Endodermal cell (in vitro differentiated cells): ENCODE measurements at places on chromosomes 11 and 22.

- H3K27me3 ChIP-seq, result no peaks in the 10 kb centered on the region
- H3K36me3 ChIP-seq, result no peaks in the 10 kb centered on the region
- H3K4me3 ChIP-seq, result no peak overlapping the region
- no peak overlapping the region for H3K27ac ChIP-seq
- no peaks in the 10 kb centered on the region for H3K4me1 ChIP-seq
Observed at GRCh38 chr22:41398921-41399320, 17.2 kb downstream of the TEF start.

DNA sequence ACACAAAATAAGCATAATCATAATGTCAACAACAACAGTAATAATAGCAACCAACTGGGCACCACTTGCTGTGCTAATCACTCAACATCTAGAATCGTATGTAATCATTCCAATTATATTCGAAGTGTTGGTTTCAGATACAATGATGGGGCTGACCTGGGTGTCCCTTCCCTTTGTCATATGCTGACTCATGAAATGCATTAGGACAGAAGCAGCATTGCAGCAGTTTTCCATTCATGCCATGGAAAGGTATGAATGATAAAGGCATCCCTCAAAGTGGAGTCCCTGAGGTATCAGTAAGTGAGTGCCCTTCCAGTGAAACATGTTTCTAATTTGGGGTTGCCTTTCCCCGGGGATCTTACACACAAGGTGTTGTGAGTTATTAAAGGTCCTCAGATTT lies 46.3 kb upstream of the ANO3 start:
- H3K27ac ChIP-seq, result no peak overlapping the region
- no peaks in the 10 kb centered on the region for H3K36me3 ChIP-seq
- no peak overlapping the region for H3K4me3 ChIP-seq
- no peak for DNase-seq
- H3K27me3 ChIP-seq, result no peaks in the 10 kb centered on the region

- no peak overlapping the region for H3K27ac ChIP-seq
- no peaks in the 10 kb centered on the region for H3K36me3 ChIP-seq
- no peaks in the 10 kb centered on the region for H3K27me3 ChIP-seq
- no peaks in the 10 kb centered on the region for H3K4me1 ChIP-seq
Observed at GRCh38 chr22:45460288-45461109, 42.2 kb upstream of the FBLN1 start.

DNA sequence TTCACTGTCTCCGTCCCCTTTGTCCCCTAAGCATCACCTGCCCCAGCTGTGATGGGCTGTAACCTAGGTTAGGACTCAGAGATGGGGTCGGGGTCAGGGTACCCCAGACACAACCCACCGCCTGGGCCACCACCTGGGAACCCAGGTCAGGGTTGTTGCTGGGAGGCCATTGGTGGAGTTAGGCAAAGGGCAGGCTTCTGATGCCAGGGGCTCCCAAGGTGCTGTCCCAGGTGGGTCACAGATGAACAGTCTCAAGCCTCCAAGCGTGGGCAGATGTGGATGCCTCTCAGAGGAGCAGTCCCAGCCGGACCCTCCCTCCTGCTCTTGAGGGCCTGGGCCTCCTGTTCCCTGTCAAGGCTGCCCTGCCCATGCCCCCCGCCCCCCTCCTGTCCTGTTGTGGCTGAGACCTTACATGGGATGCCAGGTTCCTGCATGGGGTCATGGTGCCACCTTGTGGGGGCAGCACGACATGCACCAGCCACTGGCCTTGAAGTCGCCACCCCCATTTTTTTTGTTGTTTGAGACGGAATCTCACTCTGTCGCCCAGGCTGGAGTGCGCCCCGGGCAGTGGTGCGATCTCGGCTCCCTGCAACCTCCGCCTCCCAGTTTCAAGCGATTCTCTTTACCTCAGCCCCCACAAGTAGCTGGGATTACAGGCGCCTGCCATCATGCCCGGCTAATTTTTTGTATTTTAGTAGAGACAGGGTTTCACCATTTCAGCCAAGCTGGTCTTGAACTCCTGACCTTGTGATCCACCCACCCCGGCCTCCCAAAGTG lies 12.1 kb downstream of the GATD1 start:
- H3K4me1 ChIP-seq, result no peaks in the 10 kb centered on the region
- H3K36me3 ChIP-seq, result peaks cover 55% of the 10 kb centered on the region
- peak; percentile 92 for DNase-seq
- H3K27me3 ChIP-seq, result no peaks in the 10 kb centered on the region
- H3K4me3 ChIP-seq, result no peak overlapping the region
- no peak overlapping the region for H3K27ac ChIP-seq

DNA sequence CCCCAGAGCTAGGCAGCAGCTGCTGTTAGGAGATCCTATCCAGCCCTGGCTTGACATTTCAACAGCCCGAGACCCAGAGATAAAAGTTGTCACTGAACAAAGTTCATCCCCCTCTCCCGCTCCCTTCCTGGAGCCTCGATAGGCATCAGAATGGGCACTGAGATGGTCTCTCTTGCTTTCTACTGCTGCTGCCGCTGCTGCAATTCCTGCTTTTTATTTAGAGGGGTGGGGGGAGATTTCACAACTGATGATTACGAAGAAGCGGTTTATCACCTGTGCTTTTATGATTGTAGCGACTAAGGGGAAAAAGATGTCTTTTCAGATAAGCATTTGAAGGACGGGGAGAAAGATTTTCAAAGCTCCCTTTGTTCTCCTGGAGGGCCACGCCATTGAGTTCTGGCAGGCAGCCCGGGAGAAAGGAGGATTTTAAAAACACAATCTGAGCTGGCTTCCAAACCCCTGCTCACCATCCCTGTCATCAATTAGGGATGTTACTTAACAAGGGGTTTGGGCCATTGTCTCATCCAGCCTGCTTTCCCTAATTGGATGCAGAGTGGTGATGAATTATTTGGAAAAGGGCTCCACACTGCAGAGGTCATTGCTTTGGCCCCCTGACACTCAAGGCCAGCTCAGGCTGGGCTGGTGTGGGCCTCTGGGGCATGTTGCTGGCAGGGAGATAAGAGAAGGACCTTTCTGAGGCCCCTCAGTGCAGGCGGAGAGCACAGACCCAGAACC lies 344.7 kb downstream of the BUD13 start:
- H3K4me1 ChIP-seq, result peaks cover 4% of the 10 kb centered on the region
- H3K27me3 ChIP-seq, result no peaks in the 10 kb centered on the region
- H3K4me3 ChIP-seq, result no peak overlapping the region
- H3K27ac ChIP-seq, result no peak overlapping the region

DNA sequence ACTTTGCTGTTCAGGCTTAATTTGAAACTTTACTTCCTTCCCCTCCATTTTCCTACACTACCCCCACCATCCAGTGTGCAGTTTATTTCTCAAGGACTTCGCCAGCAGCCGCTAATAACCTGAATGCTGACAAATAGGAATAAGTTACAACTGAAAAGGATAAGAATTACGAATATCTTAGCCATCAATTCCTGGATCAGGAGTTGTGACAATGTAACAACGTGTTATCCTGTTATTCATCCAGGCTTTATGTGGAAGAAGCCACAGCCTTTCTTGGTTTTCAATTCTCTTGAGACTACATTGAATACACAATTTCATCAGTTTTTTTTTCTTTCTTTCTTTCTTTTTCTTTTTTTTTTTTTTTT lies 5.9 kb downstream of the HBG1 start:
- no peak overlapping the region for H3K27ac ChIP-seq
- DNase-seq, result no peak
- no peaks in the 10 kb centered on the region for H3K36me3 ChIP-seq
- no peaks in the 10 kb centered on the region for H3K4me1 ChIP-seq

DNA sequence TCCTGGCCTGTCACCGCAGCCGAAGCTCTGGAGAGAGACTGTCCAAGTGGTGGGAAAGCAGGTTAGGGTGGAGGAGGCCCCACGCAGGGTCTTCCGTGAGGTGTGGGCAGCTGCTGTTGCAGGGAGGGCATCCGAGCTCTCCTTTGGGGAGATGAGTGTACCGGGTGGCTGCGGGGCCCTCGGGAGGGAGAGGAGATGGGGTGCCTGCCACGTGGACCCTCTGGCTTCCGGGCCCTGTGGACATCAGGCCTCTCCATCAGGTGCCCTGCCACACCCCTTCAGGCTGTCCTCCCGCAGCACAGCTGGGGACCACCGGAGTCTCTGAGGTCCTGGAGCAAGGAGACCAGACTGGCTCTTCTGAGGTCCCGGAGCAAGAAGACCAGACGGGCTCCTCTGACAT lies 1.7 kb downstream of the PTDSS2 start:
- peaks cover 4% of the 10 kb centered on the region for H3K4me1 ChIP-seq
- peak overlapping the region; percentile 85 for H3K4me3 ChIP-seq
- no peak overlapping the region for H3K27ac ChIP-seq
- no peak for DNase-seq
- H3K36me3 ChIP-seq, result peaks cover 20% of the 10 kb centered on the region

DNA sequence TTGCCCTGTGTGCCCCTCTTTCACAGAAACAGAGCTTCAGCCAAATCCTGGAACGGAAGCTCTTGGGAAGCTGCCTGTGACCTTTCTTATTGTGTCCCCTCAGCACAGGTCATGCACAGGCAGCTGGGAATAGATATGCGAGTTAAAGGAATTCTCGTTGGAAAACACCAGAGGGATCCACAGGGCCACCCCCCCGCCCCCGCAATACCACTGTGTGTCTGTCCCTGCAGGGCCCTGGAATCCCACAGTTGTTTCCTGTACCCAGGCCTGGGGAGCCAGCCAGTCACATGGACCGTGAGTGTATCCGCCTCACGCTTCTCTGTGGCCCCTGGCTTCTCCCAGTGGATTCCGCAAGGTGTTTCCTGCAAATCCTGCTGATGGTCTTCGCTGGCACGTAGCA lies 29.0 kb downstream of the TIMP3 start:
- no peaks in the 10 kb centered on the region for H3K27me3 ChIP-seq
- peak overlapping the region; percentile 58 for H3K27ac ChIP-seq
- DNase-seq, result peak; percentile 54
- H3K36me3 ChIP-seq, result peaks cover 6% of the 10 kb centered on the region

GRCh38 chr11:116598036-116598435 lies 174.8 kb downstream of the BUD13 start:
- no peak overlapping the region for H3K27ac ChIP-seq
- no peaks in the 10 kb centered on the region for H3K4me1 ChIP-seq
- H3K36me3 ChIP-seq, result no peaks in the 10 kb centered on the region
- no peaks in the 10 kb centered on the region for H3K27me3 ChIP-seq
- no peak overlapping the region for H3K4me3 ChIP-seq
